ENCODE measurements at places on chromosomes 5 and 9.
A peak's percentile ranks its signal among the peaks of the same experiment; 100 is the strongest.

- DNase-seq, result no peak
These were observed 428.7 kb downstream of the GABRG2 start for GRCh38 chr5:162496100-162496808.

GRCh38 chr9:114093761-114094505 lies 5.2 kb downstream of the KIF12 start:
- no peak for DNase-seq

- DNase-seq, result no peak
These were observed 453.4 kb downstream of the TLE4 start for GRCh38 chr9:80025131-80025530.

GRCh38 chr5:154384480-154385235 lies 61.1 kb upstream of the SAP30L start:
- DNase-seq, result no peak

DNA sequence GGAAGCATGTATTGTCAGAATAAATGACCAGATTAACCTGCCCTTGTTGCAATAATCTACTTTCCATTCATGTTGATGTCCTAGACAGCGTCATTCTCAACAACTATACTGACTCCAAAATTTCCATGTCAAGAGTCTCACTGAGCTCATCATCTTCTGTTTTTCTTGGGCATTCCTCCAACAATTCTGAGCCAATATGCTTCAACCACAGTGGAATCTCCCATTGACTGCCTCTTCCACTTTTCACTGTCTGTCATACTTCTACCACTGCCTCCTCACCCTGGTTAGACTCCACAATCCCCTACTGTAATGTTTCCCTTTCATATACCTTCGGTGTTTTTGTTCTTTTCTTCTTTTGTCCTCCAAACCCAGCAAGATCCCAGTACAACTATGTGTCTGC lies 162.8 kb downstream of the TLE1 start:
- peak; percentile 85 for DNase-seq

- no peak for DNase-seq
These were observed 6.5 kb upstream of the EBF1 start for GRCh38 chr5:159106193-159106568.

- peak; percentile 68 for DNase-seq
These were observed 163.6 kb downstream of the SREK1 start for GRCh38 chr5:66307647-66308241.

DNA sequence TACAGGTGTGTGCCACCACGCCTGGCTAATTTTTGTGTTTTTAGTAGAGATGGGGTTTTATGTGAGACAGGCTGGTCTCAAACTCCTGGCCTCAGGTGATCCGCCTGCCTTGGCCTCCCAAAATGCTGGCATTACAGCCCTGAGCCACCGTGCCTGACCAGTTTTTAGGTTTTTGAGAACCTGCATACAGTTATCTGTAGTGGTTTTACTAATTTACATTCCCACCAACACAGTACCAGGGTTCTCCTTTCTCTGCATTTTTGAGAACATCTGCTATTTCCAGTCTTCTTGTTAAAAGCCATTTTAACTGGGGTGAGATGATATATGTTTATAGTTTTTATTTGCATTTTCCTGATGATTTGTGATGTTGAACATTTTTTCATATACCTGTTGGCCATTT lies 12.8 kb downstream of the DMXL1 start:
- DNase-seq, result no peak

DNA sequence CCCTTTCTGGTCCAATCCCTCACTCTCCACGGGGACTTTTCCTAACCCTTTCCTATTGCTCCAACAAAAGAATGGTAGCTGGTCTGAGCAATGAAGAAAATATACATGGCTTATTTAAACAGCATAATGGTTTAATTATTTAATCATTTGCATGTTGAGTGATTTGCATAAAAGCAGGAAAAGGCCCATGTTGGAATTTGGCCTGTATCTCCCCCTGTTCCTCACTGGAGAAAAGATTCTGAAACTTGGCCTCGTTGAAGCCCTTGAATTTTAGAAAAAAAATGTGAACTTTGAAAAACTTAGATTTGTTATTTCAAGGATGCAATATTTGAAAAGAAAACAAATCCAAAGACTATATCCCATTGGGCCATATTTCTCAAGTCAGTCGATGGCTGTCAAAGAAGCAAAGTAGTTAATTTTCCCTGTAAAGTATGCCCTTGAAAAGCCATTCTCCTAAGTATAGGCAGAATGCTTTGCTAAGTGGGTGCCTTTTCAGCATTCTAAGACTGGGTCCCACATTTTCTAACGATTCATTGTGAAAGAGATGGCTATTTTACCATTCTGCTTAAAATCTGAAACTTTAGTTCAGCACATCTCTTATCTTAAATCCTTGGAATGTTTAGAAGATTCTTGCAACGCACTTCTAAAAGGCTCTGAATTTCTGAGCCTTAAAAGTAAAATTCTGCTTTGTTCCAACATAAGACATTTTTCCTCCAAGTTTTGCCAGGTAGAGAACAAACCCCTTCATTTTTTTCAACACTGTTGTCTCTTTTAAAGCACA lies 428.8 kb downstream of the ARHGEF28 start:
- no peak for DNase-seq

GRCh38 chr9:93369686-93370085 lies 81.8 kb upstream of the FAM120A start:
- DNase-seq, result no peak

- no peak for DNase-seq
These were observed 81.3 kb upstream of the PTPN3 start for GRCh38 chr9:109579191-109579948.

DNA sequence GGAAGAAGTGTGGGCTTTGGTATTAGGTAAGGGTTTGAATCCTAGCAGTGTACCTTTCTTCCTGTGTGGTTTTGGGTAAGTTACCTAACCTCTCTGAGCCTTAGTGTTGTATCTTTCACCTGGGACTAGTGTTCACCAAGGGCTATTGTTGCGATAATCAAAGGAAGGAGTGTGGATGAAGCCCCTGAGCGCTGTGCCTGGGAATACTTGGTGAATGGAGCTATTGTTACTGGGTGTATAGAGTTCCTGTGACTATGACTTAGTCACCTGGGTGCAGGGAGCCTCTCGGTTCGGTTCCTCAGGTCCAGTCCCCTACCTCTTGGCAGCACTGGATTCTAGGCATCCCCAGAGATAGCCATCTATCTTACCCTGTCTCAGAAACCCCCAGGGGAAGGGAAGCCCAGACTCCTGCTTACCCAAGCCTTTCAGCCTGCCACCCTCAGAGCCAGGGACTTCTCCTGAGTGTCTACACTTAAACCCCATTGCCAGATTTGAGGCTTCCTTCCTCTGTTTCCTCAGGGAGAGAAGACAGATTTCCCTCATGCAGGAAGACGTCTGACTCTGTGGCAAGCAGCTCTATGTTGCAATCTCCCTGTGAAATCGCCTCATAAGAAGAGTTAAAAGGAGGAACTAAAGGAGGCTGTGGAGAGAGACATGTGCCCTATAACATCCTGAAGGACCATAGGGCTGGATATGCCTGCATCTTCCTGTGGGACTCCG lies 181.0 kb upstream of the PITX1 start:
- DNase-seq, result no peak

DNA sequence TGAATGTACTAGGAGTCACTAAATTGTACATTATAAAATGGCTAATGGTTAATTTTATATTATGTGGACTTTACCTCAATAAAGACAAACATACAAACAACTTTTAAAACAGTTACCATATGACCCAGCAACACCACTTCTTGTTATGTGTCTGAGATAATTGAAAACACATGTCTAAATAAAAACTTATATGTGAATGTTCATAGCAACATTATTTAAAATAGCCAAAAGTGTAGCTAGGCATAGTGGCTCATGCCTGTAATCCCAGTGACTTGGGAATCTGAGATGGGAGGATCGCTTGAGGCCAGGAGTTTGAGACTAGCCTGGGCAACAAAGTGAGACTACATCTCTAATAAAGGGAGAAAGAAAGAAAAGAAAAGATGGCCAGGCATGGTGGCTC lies 22.9 kb downstream of the SLC35A4 start:
- no peak for DNase-seq

DNA sequence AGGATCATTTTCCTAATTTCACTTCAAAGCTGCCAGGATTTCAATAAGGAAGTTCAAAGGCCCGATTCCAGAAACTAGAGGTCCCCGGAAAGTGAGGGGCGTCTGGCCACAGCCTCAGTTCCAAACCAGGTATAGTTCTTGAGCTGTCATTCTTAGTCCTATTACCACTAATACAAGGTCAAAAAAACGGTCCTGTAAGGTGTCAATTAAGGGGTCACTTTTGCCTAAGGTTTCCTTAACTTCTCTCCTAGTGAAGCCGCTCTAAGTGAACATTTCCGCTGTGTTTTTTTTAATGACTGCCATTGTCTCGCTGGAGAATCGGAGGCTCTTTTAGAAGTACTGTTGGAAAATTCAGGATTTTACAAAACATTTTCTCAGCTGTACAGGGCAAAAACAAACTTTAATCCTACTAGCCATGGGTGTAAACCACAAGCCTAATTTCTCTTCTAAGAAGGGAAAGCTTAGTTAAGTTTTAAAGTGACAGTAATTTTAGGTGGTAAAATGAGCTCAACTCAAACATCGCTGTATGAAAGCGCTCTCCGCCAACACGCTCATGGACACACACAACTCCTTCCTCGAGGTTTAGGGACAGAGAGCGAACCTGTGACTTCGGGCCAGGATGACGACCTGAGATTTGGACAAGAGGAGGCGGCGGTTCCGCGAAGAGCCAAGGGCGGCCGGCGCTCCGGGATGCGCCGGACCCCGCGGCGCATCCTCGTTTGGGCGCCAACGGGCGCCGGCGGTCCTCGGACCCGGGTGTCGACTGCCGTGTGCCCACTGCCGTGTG lies 76.7 kb upstream of the IFNE start:
- DNase-seq, result peak; percentile 63

DNA sequence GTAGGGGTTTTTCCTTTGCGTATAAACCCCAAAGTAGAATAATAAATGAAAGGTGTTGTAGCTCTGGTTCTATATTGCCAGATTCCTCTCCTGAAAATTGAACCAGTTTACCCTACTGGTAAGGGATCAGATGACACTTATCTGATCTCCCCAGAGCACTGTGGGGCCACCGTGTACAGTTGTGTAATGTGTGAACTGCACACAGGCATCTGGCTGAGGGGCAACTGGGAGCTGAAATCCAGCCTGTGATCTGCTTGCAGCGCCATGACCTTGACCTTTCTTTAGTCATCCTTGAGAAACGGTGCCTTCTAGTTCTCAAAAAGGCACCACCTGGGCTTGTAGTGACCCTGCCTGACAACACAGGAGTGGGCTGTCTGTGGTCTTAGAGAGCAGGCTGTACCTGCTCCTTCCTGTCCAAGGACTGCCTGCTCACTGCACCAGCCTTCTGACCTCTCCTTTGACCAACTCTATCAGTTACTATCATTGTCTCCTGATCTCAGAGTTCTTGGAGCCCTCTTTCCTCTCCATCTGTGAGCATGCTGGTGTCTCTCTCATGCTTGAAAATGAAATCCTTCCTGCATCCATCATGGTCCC lies 40.2 kb downstream of the PDE6A start:
- no peak for DNase-seq

DNA sequence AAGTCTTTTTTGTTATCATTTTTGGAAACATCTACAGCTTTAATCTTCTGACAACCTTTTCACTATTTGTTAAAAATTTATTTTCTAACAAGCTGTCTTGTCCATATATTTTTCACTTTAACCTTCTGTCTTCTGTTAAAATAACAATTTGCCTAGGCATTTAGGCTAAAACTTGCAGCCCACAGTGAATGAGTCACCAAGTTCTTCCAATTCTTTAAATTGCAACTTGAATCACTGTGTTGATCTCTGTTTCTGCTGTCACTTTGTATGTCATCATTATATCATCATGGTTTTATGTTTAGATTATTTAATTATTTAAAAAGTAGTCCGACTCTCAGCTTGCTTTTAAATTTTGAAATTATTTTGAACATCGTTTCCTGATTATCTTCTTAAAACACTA lies 473.8 kb upstream of the PTPRD start:
- DNase-seq, result peak; percentile 3

GRCh38 chr5:169168280-169168679 lies 132.7 kb downstream of the SLIT3 start:
- no peak for DNase-seq

DNA sequence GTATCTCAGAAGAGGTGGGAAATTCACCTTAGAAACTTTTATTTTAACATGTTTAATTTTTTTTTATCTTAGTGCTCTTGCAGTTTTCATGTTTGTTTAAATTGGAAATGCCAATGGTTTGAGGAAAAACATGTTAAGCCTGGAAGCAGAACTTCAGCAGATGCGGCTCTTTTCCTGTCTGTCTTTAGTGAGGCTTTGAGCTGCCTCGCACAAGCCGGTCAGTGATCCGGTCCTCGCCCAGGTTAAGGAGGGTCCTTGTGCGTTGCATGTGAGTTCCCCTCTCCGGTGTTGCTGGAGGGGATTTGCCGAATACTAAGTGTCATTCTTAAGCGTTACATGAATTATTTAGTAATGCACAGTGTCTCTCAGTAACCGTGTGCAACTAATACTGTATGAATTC lies 9.4 kb upstream of the PLEKHG4B start:
- no peak for DNase-seq

DNA sequence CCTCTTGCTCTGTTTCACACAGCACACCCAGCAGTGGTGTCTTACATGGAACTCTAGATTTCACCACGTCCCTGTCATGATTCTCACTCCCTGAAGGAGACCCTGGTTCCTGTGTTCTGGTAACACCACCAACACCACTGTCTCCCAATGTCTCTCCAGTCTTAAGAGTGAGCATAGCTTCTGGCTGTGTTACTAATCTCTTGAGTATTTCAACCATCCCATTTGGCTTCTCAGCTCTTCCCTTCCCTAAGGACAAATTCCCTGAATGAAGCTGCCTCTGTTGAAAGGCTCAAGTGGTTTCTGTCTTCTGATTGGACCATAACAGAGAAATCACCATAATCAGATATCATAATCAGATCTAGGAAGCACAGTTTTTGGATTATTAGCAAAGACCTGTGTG lies 311.8 kb downstream of the DNAH5 start:
- peak; percentile 95 for DNase-seq

DNA sequence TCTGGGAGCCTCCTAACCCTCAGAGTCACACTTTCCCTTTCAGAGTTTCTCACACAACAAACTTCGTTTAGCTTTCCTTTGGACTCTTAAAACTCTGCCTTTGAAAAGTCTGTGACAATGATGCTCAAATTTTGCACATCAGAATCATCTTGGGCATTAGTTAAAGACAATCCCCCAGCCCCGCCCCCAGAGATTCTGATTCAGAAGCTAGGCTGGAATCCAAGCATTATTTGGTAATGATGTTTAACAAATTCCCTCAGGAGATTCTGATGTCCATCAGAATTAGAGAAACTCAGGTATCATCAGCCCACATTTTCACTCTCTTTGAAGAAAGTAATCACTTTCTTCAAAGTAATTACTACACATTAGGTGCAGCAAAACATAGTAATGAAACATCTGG lies 9.6 kb upstream of the PLPP1 start:
- DNase-seq, result peak; percentile 41

All from M059J (cell line).